Prostate gland (tissue), 2 donors: ENCODE measurements at places on chromosomes 2 and 18. TPM values are rescaled to one million over a fixed set of nuclear protein-coding genes. Genes with fewer than 3 reads are reported as not detected.

The UGT1A8 gene
- total RNA-seq = not detected

The ZBTB14 gene
- 12.7 TPM for total RNA-seq

The EGR4 gene
- 11.4 TPM for total RNA-seq

The BOLL gene
- total RNA-seq = 13.9 TPM

The RAD51AP2 gene
- 4.2 TPM for total RNA-seq

The L3MBTL4 gene
- total RNA-seq = 3.5 TPM

The LIPG gene
- total RNA-seq = 28.5 TPM

The APOB gene
- 0.91 TPM for total RNA-seq

The SIX3 gene
- not detected for total RNA-seq

GRCh38 chr2:223519471-223519870, 82.7 kb downstream of the SCG2 start:
- no peak overlapping the region for H3K27ac ChIP-seq
- H3K4me1 ChIP-seq = no peaks in the 10 kb centered on the region
- DNase-seq = no peak
- H3K36me3 ChIP-seq = no peaks in the 10 kb centered on the region

GRCh38 chr2:44950646-44951045, 9.1 kb downstream of the SIX3 start:
- H3K36me3 ChIP-seq = no peaks in the 10 kb centered on the region
- H3K27me3 ChIP-seq = peaks cover 28% of the 10 kb centered on the region
- DNase-seq = no peak
- H3K4me3 ChIP-seq = no peak overlapping the region

DNA sequence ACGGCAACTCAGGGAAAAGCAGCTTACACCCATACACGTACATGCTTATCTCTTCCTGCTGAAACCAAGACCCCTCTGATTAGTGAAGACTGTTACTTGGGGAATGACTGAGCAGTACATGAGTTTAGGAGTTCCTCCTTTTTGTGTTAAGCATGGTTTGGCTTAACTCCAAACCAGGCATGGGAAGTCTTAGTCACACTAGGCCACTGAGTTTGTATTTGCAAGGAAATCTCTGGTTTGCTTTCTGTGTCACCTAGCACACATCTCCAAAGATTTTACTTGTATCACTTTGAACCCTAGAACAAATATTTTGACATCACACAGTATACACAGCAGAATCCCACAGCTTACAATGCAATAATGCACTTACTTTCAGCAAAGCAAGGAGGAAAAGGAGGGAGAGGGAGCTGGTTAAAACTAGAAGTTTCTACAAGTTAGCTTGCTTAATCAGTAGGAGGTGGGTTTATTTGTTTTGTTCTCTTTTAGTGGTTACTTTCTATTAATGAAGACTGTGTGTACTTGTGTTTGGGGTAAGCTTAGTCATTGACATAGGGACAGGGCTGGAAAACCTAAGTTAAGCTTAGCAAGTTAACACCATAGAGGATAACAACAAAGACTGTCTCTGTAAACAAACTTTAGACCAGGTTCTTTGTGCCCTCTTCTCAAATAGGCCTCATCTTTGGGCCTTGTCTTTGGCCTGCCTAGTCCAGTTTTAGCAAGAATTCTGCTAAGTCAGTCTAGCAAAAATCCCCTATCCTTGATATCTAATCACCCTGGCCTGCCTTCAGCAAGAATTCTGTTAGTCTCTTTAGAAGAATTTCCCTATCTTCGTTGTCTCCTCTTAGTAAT, 219.4 kb downstream of the MREG start:
- no peak overlapping the region for H3K27ac ChIP-seq
- no peak for DNase-seq
- no peak overlapping the region for H3K4me3 ChIP-seq
- H3K36me3 ChIP-seq = no peaks in the 10 kb centered on the region
- no peaks in the 10 kb centered on the region for H3K4me1 ChIP-seq

DNA sequence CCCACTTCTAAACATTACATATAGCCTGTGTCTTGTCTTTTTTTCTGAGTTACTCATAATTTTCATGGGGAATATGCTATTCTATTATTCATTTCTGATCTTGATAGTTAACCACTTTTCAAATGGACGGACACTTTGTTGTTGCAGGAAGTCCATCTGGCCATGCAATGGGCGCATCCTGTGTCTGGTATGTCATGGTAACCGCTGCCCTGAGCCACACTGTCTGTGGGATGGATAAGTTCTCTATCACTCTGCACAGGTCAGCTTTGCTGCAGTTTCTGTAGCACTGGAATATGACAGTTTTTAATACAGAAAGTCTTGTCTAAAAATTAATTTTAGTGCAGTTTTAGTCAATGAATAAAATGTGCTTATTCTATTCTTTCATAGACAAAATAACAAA, 3.3 kb downstream of the G6PC2 start:
- no peak overlapping the region for H3K27ac ChIP-seq
- H3K4me3 ChIP-seq = no peak overlapping the region
- no peaks in the 10 kb centered on the region for H3K4me1 ChIP-seq
- H3K36me3 ChIP-seq = no peaks in the 10 kb centered on the region
- no peak for DNase-seq

DNA sequence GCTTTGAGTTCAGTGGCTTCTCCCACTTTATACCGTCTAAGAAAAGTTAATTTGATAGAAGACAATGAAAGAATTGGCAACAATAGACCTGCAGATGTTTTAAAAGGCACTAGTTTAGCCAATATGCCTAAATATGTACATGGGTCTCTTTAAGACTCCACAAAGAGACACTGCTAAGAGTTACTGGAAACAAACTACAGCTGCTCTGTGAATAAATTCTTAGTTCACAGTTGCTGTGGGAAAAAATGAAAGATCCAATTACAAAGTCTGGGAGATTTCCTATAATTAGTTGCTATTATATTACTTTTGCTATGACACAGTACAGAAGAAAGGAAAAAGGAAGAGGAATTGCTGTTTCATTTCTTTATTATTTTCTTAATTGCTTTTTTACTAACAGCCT, 34.3 kb downstream of the SCN9A start:
- no peaks in the 10 kb centered on the region for H3K27me3 ChIP-seq
- H3K4me3 ChIP-seq = no peak overlapping the region
- no peaks in the 10 kb centered on the region for H3K4me1 ChIP-seq
- no peak for DNase-seq
- H3K27ac ChIP-seq = no peak overlapping the region
- no peaks in the 10 kb centered on the region for H3K36me3 ChIP-seq

GRCh38 chr2:217638031-217638430, 364.8 kb downstream of the TNS1 start:
- H3K4me3 ChIP-seq = no peak overlapping the region
- no peak overlapping the region for H3K27ac ChIP-seq

DNA sequence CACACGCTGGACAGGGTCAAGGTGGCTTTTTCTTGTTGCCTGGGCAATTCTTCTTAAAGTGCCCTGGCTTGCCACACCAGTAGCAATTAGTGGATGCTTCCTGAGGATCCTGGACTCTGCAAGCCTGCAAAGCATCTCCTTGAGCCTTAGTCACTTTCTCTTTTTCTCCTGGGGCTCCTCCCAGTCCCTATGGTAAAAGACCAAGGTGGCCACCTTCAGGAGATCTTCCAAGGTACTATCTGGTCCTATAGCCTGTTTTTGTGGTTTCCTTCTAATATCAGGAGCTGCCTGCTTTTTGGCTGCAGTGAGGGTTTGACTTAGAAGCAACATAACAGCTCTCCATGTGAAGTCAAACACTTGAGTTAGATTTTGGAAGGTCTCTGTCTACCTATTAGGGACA, 33.3 kb upstream of the GMCL1 start:
- H3K27me3 ChIP-seq = no peaks in the 10 kb centered on the region
- H3K4me3 ChIP-seq = no peak overlapping the region
- no peaks in the 10 kb centered on the region for H3K4me1 ChIP-seq

GRCh38 chr2:6168485-6168884, 476.3 kb downstream of the SOX11 start:
- no peaks in the 10 kb centered on the region for H3K27me3 ChIP-seq
- H3K27ac ChIP-seq = no peak overlapping the region
- no peaks in the 10 kb centered on the region for H3K36me3 ChIP-seq
- no peak overlapping the region for H3K4me3 ChIP-seq

DNA sequence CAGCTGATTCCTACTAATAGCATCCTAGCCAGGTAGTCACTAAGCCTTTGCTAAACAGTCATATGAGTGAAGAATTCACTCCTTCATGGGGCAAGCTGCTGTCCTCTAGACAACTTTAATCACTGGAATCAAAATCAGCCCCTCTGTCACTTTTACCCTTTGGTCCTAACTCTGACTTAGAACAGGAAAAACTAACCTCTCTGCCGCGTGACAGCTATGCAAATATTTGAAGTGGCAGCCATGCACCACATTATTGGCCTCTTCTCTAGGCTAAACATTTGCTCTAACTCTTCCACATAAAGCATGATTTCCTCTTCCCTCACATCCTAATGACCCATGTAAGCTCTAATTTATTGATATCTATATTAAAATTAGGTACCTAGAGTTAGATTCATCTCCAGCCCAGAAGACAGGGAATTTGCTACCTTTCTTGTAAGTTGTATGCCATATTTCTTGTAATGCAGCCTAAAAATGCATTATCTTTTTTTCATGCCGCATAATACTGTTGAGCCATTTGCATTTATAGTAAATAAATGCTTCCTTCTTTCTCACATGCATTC, 12.8 kb upstream of the ONECUT2 start:
- no peak overlapping the region for H3K4me3 ChIP-seq
- no peaks in the 10 kb centered on the region for H3K4me1 ChIP-seq
- H3K27ac ChIP-seq = no peak overlapping the region
- no peaks in the 10 kb centered on the region for H3K36me3 ChIP-seq
- no peak for DNase-seq

GRCh38 chr2:143382573-143382972, 253.4 kb downstream of the ARHGAP15 start:
- no peak for DNase-seq
- no peak overlapping the region for H3K4me3 ChIP-seq
- H3K27ac ChIP-seq = no peak overlapping the region
- no peaks in the 10 kb centered on the region for H3K36me3 ChIP-seq

DNA sequence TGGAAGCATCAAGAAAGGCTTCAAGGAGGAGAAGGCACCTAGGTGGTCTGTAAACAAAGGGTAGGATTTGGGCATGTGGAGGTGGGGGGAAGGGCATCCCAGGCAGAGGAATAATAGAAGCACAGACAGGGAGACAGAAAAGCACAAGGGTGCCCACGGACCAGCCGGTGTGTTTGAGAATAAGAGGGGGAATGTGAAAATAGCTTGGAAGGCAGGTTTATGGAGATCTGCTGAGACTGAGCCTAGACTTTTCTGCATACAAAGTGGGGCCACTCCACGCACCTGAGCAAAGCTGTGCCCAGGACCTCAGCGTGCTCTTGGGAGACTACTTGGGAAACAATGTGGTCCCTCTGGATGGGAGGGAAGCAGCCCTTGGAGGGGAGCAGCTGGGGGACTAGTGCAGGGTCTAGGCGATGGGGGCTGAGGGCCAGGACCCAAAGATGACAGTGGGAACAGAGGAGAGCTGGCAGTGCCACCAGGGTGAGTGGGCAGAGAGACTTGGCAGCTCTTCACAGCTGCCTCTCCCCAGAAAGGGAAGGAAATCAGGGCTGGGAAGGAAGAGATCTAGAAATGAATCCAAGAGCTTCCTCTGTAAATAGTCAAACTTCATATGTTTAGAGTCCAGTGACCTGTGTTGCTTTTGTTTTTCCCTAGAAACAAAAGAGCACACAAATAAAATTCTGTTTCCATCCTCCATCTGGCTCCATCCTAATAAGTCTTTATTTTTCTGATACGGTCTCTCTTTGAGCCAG, 110.7 kb upstream of the SMAD7 start:
- H3K27ac ChIP-seq = no peak overlapping the region
- no peak overlapping the region for H3K4me3 ChIP-seq
- H3K4me1 ChIP-seq = no peaks in the 10 kb centered on the region
- H3K27me3 ChIP-seq = no peaks in the 10 kb centered on the region

- no peak for DNase-seq
- no peak overlapping the region for H3K4me3 ChIP-seq
- H3K27ac ChIP-seq = no peak overlapping the region
- H3K4me1 ChIP-seq = no peaks in the 10 kb centered on the region
These were observed 457.0 kb upstream of the HNMT start for GRCh38 chr2:137507237-137507636.

DNA sequence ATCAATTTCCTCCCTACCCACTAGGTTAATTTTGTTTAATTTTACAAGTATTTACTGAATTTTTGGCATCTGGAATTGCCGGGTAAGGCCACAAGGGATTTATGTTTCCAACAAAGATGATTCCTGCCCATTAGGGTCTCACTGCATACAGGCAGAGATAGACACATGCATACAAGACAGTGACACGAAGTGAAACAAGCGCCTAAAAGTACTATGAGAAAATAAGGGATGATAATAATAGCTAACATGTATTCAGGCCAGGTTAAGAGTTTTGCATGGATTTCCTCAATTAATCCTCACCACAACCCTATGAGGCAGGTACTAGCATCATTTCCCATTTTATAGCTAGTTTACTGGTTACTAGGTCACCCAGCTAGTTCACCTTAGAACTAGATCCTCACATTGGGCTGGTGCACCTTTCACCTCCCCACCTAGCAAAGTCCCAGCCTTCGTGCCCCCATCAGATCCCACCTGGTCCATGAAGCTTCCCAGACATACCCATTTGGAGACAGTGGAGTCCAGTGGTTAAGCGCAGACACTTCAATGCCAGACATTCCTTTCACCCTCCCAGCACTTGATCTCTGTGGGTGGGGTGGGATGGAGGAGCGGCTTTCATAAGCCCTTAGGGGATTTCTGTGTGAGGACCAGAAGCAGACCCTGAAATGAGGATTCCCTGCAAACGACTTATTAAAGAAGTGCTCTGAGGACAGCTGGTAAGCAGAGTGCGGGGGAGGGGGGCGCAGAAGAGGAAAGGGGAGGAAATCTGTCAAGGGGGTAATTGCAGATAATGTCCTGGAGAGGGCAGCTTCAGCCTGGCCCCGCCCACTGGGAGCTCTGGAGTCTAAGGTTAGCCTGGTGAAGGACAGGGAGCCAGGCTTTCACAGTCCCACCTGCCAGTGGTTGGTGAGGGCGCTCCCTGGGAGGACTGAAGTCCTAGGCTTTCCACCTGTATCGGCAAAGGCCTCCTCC, 5.8 kb upstream of the DGUOK start:
- H3K4me3 ChIP-seq = no peak overlapping the region
- H3K27ac ChIP-seq = no peak overlapping the region
- H3K4me1 ChIP-seq = no peaks in the 10 kb centered on the region
- H3K36me3 ChIP-seq = no peaks in the 10 kb centered on the region

DNA sequence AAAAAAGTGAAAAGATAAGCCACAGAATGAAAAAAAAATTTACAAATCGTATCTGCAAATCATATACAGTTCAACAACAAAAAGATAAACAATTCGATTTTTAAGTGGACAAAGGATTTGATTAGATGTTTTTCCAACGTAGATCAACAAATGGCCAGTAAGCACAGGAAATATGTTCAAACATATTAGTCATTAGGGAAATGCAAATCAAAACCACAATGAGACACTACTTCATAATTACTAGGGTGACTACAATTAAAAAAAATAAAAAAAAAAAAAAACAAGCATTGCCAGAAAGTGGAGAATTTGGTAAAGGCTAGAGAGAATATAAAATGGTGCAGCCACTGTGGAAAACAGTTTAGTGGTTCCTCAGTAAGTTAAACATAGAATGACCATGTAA, 38.3 kb upstream of the RNU4ATAC start:
- no peaks in the 10 kb centered on the region for H3K4me1 ChIP-seq
- no peak overlapping the region for H3K4me3 ChIP-seq
- DNase-seq = no peak
- no peak overlapping the region for H3K27ac ChIP-seq
- H3K27me3 ChIP-seq = no peaks in the 10 kb centered on the region
- no peaks in the 10 kb centered on the region for H3K36me3 ChIP-seq

- H3K4me1 ChIP-seq = no peaks in the 10 kb centered on the region
- no peak overlapping the region for H3K27ac ChIP-seq
- no peak overlapping the region for H3K4me3 ChIP-seq
- no peaks in the 10 kb centered on the region for H3K27me3 ChIP-seq
These were observed 132.9 kb downstream of the CDH2 start for GRCh38 chr18:28044036-28044435.

- H3K4me1 ChIP-seq = no peaks in the 10 kb centered on the region
- no peaks in the 10 kb centered on the region for H3K36me3 ChIP-seq
These were observed 86.9 kb upstream of the MAPK4 start for GRCh38 chr18:50472941-50473340.
